ENCODE measurements at places on chromosomes 11 and 22. TPM values are rescaled to one million over a fixed set of nuclear protein-coding genes. Genes with fewer than 3 reads are reported as not detected.

Gene MS4A14
- not detected for total RNA-seq

DNA sequence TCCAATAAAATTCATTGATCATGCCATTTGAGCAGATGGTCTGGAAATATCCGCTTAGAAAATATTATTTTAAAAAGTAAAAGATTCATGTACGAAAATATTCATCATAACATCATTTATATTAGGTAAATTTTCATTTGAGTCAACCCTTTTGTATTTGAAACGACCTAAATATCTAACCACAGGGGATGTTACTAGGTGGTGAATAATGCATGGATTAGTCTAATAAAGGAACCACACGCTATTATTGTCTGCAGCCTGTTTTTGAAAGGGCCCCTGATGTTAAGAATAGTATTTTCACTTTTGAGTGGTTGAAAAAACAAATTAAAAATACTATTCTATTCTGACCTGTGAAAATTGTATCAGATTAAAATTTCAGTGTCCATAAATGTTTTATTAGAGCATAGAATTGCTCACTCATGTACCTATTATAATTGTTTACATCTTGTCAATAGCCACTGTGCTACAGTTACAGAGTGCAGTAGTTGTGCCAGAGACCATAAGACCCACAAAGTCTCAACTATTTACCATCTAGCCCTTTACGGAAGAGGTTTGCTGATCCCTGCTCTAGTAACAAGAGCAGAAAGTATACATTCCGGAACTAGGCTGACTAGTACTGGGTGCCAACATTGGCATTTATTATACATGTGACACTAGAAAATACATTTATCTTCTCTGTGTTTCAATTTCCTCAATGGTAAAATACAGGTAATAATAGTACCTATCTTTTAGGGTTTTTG is 176.1 kb downstream of the LRRC4C start:
- no peak for DNase-seq

DNA sequence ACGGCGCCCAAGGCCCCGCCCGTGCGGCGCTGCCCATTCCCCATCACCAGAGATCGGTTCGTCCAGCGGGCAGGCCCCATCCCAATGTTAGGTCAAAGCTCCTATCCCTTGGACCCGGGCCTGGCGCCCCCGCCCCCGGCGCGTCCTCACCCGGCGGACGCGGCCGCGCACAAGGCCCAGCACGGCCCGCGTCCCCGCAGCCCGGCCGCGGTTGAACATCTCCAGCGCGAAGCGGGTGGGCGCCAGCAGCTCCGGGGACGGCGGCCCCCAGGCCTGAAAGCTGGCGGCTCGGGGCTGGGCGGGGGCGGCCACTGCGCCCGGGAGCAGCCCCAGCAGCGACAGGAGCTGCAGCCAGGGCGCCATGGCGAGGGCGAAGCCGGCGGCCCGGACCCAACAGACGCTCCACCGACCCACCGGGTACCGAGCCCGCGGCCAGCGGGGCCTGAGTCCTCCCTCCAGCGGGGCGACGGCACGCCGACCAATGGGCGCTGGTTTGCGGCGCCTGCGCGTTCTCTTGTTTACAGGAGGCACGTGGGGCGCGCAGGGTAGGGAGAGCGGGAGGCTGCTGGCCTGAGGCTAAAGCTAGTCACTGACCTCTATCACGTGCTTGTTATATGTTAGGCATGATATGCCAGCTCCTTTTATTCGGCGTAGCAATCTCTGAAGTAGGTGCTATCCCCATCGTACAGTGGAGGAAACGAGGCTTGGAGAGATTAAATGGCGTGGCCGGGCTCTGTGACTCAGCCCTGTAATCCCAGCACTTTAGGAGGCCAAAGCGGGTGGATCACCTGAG is at the start of gene CTSF:
Gene CTSF (minus strand): TSS at position 483 of the 793 bp plus-strand sequence. CDS start 120 bp downstream, at position 363.
- DNase-seq, result peak; percentile 62

DNA sequence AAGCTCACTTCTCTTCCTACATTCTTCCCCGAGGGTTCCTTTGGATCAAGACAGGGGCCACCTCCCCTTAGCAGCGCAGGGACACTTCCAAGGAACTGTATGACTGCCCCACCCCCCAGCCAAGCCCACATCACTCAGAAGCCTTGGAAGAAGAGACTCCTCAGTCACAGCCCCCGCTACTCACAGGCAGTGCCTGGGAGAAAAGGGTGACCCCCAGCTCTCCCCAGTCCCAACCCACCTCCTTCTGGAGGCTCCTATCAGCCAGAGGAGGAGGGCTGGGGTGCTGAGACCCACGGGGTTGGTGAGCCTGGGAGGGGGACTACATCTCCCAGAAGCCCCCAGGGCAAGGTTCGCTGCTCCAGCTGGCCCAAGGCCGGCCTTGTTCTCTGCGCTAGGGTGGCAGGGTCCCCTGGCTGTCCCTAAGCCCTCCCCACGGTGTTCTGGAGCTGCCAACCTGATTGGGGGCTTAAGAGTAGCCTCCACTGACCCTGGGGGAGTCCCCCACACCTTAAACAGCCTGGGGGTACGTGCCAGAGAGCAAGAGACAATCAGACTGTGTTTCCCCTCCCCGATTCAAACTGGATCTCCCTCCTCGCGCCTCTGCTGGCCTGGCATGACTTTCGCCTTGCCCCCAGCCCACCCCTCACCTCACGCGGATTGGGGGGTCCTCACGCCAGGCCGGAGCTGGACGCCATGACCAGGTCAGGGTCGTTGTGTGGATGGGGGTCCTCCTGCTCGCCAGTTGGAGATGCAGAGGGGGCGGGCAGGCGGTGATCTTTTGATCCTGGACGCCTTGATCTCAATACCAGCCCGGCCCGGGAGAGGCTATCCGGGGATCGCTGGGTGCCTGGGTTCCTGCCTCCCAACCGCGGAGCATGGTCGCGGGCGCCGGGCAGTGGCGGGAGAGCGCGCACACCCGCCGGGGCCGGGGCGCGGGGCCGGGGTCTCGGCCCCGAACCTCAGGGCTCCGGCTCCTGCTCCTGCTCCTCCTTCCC is 838 bp downstream of the BCL9L start:
- DNase-seq, result peak; percentile 46

- DNase-seq, result peak; percentile 6
Measured at GRCh38 chr22:23685205-23685784, 5.5 kb upstream of the RGL4 start.

- DNase-seq, result peak; percentile 90
Measured at GRCh38 chr11:34044664-34045485, 6.7 kb upstream of the CAPRIN1 start.

GRCh38 chr11:126331286-126331685 is 24.2 kb upstream of the ST3GAL4 start:
- DNase-seq, result no peak

Data from mammary epithelial cell (primary cell).